Daoy (cell line): ENCODE measurements at places on chromosomes 1 and 21. TPM values are rescaled to one million over a fixed set of nuclear protein-coding genes. Genes with fewer than 3 reads are reported as not detected.
A peak's percentile ranks its signal among the peaks of the same experiment; 100 is the strongest.

- no peak for DNase-seq
Measured at GRCh38 chr1:213131851-213132655, 81.0 kb downstream of the RPS6KC1 start.

Gene SYNJ1
- 4.3 and 8.7 TPM in 2 replicates for total RNA-seq

GRCh38 chr1:64745181-64745985 lies 508 bp downstream of the RAVER2 start:
- peak; percentile 47 for DNase-seq

- no peak for DNase-seq
Measured at GRCh38 chr1:43128816-43129215, 43.3 kb downstream of the EBNA1BP2 start.

Gene OLFML3
- 2.3 and 2.4 TPM in 2 replicates for total RNA-seq

DNA sequence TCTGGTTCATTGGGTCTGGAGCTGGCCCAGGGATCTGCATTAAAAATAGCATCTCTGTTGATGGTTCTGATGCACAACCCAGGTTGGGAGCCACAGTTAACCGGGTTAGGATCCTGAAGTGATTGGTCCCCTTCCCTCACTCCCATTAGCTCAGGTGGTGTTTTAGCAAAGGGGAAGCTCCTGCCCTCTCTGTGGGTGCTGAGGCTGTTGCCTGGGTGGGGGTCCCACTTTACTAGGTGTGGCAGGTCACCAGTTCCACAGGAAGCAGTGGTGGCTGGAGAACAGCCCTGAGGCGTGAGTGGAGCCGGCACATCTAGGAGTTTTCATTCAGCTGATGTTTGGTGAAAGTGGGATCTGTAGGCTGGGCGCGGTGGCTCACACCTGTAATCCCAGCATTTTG lies 86.5 kb downstream of the MAN1C1 start:
- DNase-seq, result no peak

Gene COA6
- 50.3 and 131 TPM in 2 replicates for total RNA-seq

Gene CFAP107
- total RNA-seq, result not detected in 2 replicates

DNA sequence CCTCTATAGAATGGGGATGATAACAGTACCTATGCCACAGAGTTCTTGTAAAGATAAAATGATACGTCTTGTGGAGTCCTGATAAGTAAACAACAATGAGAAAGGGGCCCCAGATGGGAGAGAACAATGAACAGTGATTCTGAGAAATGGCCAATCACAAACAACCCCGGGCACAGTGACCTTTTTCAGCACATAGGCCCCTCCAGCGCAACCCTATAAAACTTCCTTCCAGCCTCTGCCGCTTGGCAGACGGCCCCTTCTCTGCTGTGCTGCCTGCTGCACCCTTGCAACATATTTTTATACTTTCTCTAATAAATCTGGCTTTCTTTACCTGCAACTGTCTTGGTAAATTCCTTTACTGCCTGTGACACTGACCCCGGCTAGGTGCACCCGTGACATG lies 8.9 kb downstream of the RCAN1 start:
- DNase-seq, result no peak

DNA sequence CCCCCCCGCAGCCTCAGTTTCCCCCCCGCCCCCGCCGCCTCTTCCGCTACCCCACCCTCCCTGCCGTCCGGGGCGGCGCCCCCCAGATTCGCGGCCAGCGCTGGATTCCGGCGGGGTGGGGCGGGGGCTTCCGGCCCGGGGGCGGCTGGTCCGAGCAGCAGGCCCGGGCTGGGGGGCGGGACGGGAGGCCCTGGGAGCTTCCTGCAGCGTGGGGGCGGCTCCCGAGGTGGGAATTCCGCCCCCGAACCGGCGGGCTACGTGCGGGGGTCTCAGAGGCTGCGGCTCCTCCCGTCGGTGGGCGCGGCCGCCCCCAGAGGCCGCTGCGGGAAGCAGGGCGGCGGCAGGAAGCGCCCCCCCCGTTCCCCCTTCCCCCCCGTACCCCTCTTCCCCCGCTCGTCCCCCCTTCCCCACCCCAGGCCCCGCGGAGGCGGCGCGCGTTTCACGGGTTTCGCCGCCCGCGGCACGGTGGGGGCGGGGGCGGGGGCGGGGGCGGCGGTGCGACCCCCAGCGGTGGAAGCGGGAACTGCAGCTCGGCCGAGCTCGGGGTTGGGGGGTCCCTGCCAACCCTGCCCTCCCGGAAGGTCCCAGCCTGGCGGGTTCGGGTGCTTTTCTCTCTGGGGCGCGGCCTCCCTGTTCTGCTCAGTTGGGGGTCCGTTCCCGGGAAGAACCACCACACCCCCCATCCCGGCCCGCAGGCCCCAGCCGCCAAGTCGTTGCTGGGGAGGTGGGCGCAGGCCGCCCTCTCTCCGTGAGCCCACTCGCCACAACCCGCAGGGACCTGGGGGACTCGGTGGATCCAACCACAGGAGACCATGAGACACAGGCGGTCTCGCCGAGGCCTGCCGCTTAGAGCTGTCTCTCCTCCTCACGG lies 76.3 kb downstream of the MORN1 start:
- DNase-seq, result peak; percentile 68

DNA sequence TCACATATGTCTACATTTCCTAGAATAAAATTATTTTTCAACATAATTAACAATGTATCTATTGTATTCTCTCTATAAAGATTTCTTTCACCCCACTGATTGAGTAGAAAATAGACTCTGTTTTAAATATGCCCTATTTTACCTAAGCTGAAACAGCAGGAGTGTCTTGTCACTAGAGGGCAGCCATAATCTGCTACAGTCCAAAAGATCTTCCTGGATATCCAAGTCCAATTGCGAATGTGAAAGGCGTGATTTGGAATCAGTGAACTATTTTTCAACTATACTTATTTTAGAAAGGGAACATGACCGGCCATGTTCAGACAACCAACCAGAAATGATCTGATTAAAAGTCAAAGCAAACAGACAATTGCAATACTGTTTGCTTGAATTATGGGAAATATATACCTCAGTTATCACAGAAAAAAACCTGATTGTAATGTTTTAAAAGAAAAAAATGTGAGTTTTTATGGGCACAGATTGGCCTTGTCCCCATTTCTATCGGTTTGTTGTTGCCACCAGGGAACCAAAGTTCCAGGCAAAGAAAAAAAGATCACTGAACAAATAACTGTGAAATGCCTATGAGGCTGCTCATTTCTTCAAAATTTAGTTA lies 1211.0 kb upstream of the ADGRL4 start:
- peak; percentile 11 for DNase-seq

Gene MFSD2A
- total RNA-seq, result 12.7 and 12.8 TPM in 2 replicates

DNA sequence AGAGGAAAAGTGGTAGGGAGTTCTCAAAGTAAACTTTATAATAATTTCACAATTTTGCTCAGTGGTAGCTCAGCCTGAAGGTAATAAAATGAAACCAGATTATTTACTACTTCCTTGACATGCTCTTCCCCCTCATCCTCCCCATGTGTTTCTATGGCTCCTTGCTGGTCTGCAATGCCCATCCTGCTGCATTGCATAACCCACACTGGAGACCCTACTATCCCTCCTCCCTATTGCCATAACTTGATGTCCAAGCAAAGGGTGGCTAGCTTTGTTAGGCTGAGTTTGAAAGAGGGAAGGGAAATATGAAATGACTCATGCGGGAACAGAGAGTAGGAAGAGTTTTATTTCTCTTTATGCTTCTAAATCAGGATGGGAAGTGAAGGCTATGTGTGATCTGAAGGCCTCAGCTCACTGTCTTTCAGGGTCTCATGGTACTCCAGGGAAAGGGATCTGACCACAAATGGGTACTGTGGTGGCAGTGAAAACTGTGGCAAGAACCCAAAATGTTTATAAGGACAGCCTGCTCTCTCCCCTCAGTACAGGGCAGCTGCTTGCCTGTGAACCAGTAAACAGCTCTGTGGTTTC lies 36.4 kb upstream of the HSD17B7 start:
- no peak for DNase-seq

- DNase-seq, result no peak
Measured at GRCh38 chr1:197782722-197783360, 7.6 kb upstream of the DENND1B start.

Gene ARMH1
- not detected in 2 replicates for total RNA-seq

GRCh38 chr1:218957971-218958370 lies 215.7 kb upstream of the LYPLAL1 start:
- DNase-seq, result no peak

DNA sequence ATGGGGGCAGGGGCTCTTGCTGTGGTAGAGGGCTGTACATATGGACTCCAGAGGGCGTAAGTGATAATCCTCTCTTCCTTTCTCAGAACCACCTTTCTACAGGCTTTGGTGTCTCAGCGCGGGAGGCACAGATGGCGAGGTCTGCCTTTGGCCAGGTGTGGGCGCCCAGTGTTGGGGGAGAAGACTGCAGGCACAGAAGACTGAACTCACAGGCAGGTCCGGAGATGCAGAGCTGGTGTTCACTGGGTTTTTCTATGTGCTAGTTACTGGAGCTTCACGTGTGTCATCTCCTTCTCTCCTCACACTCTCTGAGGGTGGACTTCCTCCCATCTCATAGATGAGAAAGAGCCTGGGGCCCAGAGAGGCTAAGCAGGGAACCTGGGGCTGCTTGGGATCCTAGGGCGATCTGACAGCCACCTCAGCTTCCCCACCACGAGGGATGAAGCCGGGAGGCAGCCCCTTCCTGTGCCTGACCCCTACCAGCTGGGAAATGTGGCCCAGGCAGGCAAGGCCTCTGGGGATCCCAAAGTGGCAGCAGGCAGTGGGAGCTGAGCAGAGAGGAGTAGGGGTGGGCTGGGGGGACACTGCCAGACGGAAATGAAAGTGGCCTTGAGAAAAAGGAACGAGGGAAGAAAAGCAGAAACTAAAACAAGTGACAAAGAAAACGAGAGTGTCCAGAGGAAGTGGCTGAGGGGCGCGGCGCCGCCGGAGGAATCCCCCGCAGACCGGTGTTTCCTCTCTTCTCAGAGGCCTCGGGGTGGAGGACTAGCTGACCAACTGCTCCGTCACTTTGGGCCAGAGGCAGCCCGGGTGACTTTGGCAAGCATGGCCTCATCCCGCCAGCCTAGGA lies 191.6 kb downstream of the HIVEP3 start:
- no peak for DNase-seq

DNA sequence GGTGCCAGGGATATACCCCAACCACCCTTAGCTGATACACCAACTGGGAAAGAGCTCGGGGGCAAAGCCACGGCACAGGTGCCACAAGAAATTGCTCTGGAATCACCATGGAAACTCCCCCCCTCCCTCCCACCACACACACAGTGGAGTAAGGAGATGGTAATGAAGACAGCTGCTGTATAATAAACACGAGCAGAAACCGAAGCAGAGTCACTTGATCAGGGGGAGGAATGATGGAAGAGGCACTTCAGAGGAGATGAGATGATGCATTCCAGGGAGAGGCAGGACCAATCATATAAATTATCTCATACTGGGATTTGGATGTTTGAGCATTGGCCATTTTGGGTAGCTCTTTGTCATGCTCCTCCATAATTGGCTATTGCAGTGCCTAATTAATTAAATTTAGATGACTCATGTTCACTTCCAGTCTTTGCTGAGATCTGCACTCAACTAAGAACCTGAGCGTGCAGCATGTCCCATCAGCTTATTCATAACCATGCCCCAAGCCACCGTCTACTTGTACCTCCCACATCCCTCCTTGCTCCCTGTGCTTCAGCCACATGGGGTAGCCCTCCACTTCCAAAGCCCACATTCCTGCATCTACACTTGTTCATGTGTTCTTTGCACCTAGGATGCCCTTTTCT lies 189.5 kb downstream of the ZSCAN20 start:
- no peak for DNase-seq

DNA sequence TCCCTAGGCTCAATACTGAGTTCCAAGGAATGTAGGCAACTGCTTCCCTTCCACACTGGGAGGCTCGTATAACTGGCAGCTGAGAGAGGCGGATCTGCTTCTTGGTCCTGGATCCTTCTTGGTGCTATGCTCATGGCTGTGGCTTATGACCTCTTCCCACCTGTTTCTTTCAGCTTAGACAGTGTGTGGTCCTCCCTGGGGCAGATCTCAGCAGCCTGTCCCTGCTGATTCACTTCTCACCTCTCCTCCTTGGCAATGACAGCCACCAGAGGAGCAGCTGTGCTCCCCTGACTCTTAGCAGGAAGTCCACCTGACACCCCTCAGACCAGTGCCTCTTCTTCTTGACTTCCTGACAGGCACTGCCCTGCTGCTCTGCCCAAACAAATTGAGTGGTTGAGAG lies 75.1 kb upstream of the PTGFRN start:
- no peak for DNase-seq

- DNase-seq, result no peak
Measured at GRCh38 chr1:65539266-65540131, 119.0 kb downstream of the LEPR start.

DNA sequence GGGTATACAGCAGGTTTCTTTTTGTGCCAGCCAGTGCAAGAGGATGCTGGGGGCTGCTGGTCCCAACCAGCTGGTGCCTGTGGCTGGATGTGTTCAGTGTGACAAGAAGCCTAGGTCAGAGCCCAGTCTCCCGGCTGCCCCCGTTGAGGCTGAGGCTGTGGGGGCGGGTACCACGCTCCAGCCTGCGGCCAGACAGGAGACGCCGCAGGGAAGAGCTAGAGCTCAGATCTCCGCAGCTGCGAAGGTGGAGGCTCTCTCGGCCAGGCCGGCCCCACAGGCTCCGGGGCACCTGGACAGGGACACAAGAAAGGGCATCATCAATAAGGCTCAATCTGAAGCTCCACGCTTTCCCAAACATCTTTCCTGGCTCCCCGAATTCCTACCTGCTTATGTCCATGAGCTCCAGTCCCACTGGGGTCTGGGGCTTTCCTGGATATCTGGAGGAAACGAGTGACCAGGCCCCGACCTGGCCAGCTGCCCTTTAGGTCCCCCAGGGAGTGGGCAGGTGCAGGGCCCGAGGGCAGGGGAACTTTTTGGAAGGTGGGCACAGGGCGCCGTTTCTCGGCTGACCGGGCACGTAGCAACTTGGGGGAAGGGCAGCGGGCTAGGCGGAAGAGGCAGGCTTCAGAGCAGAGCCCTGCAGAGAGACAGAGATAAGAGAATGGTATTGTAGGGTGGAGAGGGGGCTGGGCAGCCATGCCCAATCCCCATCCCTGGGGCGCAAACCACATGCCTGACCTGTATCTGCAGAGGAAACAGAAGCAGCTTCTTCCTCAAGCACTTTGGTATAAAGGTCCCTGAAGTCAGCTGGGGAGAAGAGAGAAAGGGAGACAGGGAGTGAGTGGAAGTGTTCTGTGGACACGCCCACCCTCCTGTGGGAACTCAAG lies 7.4 kb downstream of the ENTREP3 start:
- DNase-seq, result no peak

Gene SLFNL1
- not detected in 2 replicates for total RNA-seq

Gene TAF13
- 270 and 351 TPM in 2 replicates for total RNA-seq

DNA sequence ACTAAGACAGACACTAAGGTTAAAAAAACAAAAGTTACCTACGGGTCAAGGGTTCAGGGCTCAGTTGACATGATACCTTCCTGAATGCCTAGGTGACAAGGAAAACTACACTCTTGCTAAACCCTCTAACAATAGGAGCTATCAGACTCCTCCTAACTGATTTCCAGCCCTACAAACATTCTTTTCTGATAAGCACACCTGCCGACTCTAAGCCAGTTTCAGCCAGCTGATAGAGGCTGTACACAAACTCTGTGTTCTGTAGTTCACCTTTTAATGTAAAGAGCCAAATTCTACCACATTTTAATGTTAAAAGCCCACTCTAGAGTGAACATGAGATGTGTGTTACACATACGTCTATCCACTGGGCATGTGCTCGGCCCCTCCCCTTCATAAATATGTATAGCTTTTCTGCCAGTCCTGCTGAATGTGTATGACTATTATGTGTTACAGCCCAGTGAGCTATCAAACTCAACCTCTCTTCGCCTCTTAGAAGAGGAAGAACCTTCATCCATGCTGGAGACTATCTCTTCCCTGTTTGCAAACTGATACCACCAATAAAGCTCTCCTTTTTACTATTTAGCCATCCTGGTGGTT lies 40.0 kb upstream of the FAM163A start:
- no peak for DNase-seq
